ENCODE measurements at places on chromosomes 7 and 10. TPM values are rescaled to one million over a fixed set of nuclear protein-coding genes. Genes with fewer than 3 reads are reported as not detected.

The OR6V1 gene
- not detected for polyA plus RNA-seq

GRCh38 chr7:103731169-103731568, 258.3 kb downstream of the RELN start:
- no peak for DNase-seq

DNA sequence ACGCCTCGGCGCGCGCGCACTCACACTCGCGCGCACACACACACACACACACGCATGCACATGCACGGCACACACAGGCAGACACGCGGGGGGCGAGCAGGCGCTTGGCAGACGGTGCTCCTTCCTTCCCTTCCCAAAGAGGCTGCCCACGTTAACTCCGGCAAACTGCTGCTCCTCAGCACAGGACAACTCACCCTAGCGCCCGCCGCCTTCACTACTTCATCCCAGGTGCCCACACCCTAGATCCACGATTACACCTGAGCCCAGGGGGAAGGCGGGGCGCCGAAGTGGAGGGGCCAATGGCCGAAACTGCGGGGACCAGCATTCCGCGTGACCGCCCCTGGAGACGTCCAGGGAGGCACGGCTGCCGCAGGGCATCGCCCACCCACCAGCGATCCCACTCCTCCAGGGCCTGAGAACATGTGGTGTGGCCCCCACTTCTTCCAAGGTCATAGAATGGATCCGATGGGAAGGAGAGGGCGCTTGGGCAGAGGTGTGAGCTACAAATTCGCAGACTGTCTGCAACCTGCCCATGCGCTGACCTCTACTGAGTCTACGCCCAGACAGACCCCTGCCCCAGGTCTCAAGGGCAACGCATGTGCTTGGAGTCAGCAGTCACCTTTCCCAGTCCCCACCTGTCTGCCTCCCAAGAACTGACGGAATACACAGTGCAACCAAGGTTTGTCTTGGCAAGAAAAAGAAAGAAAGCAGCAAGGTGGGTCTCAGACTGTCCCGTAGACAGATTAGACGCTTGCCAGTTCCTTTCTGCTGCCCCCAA, 74.6 kb downstream of the CALN1 start:
- DNase-seq, result peak; percentile 5

DNA sequence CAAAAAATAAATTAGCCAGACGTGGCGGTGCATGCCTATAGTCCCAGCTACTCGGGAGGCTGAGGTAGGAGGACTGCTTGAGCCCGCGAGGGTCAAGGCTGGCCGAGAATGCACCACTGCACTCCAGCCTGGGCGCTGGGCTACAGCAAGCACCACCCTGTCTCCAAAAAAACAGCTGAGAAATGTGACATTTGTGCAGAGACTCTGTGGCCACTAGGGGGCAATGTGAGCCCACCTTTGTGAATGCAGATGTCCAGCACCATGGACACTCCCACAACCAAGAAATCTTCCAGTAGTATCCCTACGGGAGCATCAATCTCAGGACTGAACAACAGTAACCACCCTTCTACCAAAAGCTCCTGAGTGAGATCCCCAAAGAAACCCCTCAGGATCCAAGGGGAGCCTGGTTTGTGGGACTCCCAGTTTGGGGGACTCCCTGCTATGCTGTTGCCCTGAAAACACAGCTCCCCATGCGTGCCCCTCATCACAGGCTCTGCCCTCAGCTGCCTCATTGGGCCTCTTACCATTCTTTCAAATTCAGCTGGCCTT, 6.2 kb upstream of the AHCYL2 start:
- peak; percentile 94 for DNase-seq

- no peak for DNase-seq
Measured at GRCh38 chr7:137423321-137423720, 79.8 kb upstream of the PTN start.

GRCh38 chr7:151167197-151167961, at the start of gene GBX1:
Gene GBX1 (minus strand): TSS chr7:151167694. CDS start chr7:151167548, 146 bp downstream.
- DNase-seq, result peak; percentile 49

The TUBGCP2 gene
- 35.3 TPM for polyA plus RNA-seq

GRCh38 chr10:49827297-49827696, 65.2 kb upstream of the OGDHL start:
- peak; percentile 46 for DNase-seq

DNA sequence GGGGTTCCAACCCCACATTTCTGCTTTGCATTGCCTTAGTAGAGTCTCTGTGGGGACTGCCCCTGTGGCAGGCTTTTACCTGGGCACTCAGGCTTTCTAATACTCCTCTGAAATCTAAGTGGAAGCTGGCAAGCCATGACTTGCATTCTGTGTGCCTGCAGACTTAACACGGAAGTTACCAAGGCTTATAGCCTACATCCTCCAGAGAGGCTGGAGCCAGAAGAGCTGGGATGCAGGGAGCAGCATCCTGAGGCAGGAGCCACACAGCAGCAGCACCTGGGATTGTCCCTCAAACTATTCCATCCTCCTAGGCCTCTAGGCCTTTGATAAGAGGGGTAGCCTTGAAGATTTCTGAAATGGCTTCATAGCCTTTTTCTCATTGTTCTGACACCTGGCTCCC, 22.1 kb upstream of the ABCC2 start:
- no peak for DNase-seq

The NEUROD6 gene
- polyA plus RNA-seq, result 0.05 TPM

The NKX6-2 gene
- polyA plus RNA-seq, result 7.2 TPM
